ENCODE measurements at places on chromosomes 12 and 14. TPM values are rescaled to one million over a fixed set of nuclear protein-coding genes. Genes with fewer than 3 reads are reported as not detected.

The KRT77 gene
- total RNA-seq = not detected

The USP44 gene
- total RNA-seq = 3.7 TPM

The TSPAN19 gene
- total RNA-seq = not detected

The CEP290 gene
- 24.6 TPM for total RNA-seq

The SMIM41 gene
- not detected for total RNA-seq

The RD3L gene
- not detected for total RNA-seq

The TPPP2 gene
- not detected for total RNA-seq

The KRT78 gene
- 2.0 TPM for total RNA-seq

The SALL2 gene
- total RNA-seq = 11.8 TPM

The IRF9 gene
- total RNA-seq = 44.6 TPM

The SYCP3 gene
- total RNA-seq = 0.16 TPM

The MYF5 gene
- not detected for total RNA-seq

The MAPK1IP1L gene
- total RNA-seq = 39.4 TPM

The MGP gene
- total RNA-seq = 1,381 TPM
